ENCODE measurements at places on chromosomes 6 and 20.
A peak's percentile ranks its signal among the peaks of the same experiment; 100 is the strongest.

GRCh38 chr6:45378334-45378926 is 696 bp upstream of the SUPT3H start:
- DNase-seq: no peak

GRCh38 chr20:46202766-46203509 is 84.8 kb downstream of the CD40 start:
- DNase-seq: peak; percentile 5

GRCh38 chr6:109579361-109579760 is 96.3 kb upstream of the ZBTB24 start:
- no peak for DNase-seq

DNA sequence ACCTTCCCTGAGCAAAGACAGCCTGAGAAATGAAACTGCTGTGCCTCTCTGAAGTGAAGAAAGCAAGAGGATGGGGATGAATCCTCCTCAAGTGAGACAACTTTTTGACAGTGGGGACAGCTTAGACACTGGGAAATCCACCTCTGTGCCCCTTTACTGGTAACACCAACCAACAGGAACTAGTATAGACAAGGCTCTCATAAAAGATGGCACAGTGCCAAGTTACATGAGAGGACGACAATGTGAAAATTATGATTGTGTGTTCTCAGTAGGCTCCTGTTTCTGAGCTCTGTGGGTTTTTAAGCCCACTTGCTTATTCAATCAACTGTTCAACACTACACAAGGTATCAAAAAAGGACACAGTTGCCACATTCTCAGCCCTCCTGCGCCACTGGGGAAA is 41.6 kb upstream of the LYRM2 start:
- DNase-seq: no peak

- no peak for DNase-seq
These were observed 110.5 kb downstream of the IRF4 start for GRCh38 chr6:501891-502601.

DNA sequence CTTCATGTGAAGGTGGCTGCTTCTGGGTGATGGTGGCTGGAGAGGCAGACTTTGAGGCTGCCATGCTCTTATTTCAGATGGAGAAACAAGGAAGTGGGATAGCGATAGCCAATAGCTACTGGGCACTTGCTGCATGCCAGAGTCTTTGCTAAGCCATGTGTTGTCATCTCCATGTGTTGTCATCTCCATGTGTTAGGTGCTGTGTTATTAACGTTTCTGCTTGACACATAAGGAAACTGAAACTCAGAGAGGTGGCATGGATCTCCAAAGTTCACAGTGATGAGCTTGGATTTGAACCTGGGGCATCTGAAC is 16.9 kb downstream of the KIAA1755 start:
- no peak for DNase-seq

- DNase-seq: no peak
These were observed 47.9 kb downstream of the DEK start for GRCh38 chr6:18216411-18216810.

DNA sequence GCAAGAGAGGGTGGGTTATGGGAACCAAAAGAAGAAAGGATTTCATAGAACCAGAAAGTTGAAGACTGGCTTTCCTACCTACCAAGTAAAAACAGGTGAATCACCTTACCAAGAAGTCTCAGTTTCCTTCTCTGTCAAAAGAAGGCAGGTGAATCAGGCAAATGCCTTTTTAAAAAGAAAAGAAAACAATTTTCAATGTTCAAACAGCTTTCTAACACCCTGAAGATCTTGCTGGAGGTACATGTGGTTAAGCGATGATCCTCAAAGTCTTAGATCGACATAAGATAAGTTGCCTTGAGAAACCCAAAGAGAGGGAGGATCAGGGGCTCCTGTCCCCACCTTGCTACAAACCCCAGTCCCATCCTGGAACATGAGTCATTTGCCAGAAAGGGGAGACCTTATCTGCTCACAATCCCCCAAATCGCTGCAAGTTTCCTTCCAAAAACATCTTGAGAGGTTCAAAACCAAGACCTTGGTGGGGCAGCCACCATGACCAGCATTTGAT is 71.6 kb downstream of the NFATC2 start:
- no peak for DNase-seq

GRCh38 chr20:44477151-44477550 is 1.5 kb downstream of the TTPAL start:
- no peak for DNase-seq

DNA sequence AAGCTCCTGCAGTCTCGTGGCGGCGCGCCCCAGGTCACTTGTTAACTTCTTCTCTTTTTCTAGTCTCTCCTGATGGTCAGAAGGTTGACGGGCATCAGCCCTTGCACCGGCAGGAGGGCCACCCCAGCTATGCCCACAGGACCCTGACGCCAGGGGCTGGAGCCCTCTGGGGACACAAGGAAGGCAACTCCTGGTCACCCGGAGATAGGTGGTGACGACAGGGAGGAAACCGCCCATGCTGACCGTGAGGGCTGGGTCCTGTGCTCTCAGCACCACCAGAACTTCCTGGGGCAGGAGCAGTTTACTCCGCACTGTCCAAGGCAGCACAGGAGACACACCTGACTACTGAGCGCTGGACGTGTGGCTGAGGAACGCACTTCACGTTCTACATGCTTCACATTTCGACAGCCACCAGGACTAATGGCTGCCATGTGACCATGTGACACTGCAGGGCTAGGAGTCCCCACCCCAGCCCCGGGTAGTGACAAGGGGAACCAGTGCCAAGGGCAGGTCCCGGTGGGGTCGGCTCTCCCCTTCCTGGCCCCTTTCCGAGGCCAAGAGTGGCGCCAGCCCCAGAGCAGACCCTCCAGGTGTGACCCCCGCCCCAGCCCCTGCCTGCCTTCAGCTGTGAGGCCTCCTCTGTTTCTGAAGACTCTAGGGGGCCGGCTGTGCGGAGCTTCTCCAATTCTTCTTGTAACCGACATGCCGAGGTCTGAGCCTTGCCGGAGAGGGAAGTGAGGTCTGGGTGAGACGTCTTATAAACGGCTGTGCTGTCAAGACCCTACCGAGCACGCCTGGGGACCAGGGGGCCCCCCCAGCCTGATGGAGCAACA is 45.2 kb downstream of the DSTN start:
- DNase-seq: no peak
